Kidney glomerular epithelial cell (primary cell): ENCODE measurements at places on chromosomes 16 and 17.

DNA sequence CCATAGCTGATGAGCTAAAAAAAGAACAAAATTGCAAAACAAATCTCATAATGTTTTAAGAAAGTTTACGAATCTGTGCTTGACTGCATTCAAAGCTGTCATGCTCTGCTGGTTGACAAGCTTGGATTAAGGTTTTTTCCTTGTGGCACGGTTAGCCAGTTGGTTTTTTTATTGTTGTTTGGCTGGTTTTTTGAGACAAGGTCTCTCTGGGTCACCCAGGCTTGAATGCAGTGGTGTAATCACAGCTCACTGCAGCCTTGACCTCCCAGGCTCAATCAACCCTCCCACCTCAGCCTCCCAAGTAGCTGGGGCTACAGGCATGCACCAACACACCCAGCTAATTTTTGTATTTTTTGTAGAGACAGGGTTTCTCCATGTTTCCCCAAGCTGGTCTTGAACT, 45.7 kb downstream of the PHKB start:
- peak; percentile 79 for DNase-seq

DNA sequence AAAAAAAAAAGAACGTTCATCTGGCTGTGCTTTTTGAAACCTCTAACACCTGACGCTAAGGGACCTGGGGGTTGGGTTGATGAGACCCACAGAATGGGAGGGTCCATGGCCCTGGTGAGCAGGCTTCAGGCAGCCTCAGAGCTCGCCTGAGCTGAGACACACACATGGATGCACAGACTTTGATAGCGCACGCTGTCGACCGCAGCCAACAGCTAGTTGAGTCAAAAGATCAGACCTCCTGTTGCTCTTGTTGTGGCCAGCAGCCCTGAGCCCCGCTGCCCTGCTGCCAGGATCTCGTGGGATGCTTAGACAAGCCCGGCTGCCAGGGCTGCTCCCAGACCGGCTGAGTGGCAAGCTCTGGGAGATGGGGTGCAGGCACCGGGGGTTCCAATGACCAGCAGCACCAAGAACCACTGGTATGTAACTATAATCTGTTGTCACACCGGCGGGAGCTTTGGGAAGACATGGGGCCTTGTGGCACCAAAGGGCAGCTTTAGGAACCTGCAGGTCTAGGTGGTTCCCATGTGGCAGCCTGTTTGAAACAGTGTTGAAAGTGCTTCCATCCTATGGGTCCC, 20.0 kb upstream of the MEAK7 start:
- DNase-seq, result no peak

DNA sequence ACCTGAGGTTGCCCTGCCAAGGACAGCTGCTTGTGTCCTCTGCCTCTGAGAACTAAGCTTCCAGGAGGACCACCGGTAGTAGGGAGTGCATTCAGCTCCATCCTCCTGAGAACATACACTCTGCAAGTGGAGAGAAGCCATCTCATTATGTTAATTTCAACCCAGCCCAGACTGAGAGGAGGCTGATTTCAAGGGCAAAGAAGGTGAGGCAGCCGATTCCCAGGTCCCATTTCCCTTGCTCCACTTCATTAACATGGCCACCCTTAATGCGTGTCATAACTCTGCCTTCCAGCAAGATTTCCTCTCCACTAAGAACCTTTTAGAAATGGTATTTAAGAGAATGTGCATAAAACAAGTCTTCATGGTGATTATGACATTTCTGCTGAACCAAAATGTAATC, 72.5 kb downstream of the CDH13 start:
- no peak for DNase-seq

DNA sequence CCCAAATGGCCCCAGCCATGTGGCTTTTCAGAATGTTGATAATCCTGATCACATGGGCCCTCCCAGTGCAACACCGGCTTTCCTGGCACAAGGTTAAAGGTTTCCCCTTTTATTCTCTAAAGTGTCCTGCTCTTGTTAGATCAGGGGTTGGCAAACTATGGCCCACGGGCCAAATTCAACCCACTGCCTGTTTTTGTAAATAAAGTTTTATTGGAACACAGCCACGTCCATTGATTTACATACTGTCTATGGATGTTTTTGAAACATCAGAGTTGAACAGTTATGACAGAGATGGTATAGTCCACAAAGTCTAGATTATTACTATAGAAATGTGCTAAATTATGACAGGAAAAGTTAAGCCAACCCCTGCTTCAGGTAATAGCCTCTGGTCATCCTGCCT, 157.3 kb downstream of the ZFHX3 start:
- DNase-seq, result no peak

DNA sequence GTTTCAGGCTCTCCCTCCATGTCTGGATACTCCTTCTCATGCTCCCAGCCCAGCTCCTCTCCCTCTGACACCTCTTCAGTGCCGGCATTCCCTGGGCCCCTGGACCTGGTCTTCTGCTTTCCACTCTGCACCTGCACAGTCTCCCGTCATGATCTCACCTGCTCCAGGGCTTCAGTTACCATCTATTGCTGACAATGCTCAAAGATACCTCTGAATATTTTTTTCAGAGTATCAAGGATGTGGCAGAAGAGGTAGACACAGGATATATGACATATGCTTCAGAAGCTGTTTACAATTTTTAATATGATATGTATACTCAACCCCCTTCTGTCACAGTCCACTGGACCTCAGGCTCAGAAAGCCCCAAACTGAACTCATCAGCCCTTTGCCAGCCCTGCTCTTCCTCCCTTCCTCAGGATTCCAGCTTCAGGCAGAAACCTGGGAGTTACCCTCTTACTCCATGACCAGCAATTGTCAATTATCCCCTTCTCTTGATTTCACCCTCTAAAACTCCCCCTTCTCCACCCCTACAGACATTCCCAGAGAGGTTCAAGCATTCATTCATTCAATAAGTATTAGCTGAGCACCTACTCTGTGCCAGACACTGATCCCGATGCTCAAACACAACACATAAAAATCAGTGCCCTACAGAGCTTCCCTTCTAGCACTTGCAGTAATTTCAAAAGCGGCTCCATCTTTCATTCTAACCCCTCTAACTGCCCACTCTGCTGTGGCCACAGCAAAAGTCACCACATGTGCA, 7.8 kb upstream of the MLLT6 start:
- no peak for DNase-seq

- DNase-seq, result no peak
These were observed 1.3 kb upstream of the CDH3 start for GRCh38 chr16:68643847-68644246.

- no peak for DNase-seq
These were observed 4.0 kb upstream of the FASN start for GRCh38 chr17:82101767-82102679.

DNA sequence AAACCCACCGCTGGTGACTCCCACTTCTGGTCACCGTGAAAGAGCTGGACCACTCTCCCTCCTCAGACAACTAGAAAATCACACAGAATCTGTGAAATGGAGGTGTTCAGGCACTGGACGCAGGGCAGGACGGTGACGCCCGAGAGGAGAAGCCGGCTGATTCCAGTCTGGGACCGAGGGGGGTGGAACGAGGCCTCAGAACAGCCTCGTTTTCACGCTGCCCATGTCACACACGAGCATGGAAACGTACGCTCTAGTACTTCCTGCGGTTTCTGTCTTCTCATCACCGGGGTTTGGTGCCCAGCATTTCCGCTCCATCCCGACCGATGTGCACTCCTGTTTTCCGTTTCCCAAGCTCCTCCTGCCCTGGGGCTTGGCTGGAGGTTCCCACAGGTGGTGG, 101.8 kb upstream of the METRNL start:
- no peak for DNase-seq

DNA sequence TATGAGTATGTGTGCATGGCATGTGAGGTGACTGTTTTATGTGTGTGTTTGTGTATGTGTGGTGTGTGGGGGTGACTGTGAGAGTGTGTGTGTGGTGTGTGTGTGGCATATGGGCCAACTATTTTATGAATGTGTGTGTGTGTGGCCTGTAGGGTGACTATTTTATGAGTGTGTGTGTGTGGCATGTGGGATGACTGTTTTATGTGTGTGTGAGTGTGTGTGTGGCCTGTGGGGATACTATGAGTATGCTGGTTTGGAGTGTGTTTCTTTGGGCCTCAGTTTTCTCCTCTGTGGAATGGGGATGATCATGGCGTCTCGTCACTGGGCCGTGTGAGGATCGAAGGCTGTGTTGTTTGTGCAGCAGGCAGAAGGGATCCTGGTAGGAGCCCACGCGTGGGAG, 152.1 kb upstream of the PLCG2 start:
- DNase-seq, result peak; percentile 4
